ENCODE measurements at places on chromosomes 7 and 10.

DNA sequence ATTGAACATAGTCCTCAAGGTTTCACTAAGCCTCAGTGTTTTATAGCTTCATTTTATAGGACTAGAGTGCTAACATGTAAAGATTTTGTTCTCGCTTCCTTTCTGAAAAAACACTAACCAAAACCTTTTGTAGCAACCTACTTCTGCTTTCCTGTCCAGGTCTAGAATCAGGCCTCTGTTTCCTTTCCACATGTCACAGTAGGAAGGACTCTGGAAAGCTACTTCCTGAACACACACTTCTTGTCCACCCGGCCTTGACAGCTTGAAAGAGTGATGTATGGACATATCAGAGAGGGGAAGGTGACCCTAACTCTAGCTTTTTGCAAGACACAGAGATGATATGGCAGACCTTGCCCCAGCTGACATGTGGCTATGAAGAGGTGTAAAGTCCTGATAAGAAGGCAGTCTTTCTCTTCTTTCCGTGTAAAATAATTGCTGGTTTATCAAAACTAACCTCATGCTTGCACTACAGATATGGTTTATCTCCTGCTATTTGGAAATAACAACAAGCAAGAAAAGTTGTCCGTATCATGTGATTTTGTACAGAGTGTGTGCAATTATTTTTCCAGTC is 175.4 kb downstream of the SKAP2 start:
- no peak for DNase-seq

GRCh38 chr7:11427686-11428273 is 404.2 kb downstream of the THSD7A start:
- no peak for DNase-seq

DNA sequence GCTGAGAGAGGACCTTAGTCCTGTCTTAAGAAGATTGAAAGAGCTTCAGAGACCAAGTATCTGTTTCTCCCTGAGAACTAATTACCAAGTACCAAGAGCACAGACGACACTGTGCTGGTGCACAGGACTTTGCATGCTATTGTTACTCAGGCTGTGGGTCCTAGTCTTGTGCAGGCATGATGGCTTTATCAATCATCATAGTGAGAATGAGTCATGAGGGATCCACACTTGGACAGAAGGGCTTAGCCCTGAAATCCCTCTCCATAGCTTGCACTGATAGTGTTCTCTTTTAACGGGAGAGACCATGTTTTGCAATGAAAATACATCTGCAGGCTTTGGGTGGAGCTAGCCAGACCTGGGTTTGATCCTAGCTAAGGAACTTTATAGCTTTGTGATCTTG is 93.3 kb downstream of the SORCS3 start:
- DNase-seq, result no peak

DNA sequence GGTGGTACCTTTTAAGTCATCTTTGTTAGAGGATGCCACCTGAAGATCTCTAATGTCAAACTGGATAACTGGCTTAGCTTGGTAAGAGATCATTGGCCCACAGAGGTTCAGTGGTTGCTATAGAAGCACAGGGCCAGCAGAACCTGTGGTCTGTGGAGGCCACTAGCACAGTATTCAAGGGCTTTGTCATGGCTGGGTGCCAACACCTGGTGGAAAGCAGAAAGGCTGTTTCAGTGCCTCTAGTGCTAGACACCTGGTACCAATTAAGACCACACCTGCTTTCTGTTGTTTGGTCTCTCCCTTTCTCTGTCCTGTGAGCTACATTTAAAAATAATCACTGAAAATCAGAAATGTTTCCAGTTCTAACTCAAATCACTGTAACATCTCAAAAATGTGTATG is 10.0 kb upstream of the PCGF5 start:
- peak; percentile 30 for DNase-seq

- no peak for DNase-seq
Measured at GRCh38 chr10:88455831-88456230, 127.3 kb downstream of the RNLS start.

DNA sequence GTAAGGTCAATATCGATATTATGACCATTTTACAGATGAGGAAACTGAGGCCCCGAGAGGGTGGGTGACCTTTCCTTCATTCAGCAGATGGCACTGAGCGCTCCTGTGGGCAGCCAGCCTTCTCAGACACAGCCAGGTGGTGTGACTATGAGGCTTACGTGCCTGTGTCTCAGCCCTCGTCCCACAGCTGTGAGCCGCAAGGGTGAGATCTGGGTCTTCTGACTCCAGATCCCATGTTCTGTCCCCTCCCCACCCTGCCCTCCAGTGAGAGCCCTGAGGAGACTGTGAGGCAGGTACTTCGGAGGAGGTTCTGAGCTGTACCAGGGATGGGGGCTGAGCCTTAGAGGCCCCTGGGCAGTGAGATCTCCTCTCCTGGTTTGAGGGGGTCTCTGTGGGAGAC is 613.8 kb upstream of the FOXK1 start:
- DNase-seq, result no peak

- no peak for DNase-seq
Measured at GRCh38 chr7:140022582-140023211, 40.1 kb downstream of the PARP12 start.

GRCh38 chr10:85459906-85460305 is 906.7 kb downstream of the GRID1 start:
- DNase-seq, result no peak
